Stromal cell of bone marrow (primary cell): ENCODE measurements at places on chromosomes 3 and 15.

- DNase-seq, result no peak
Observed at GRCh38 chr3:50245251-50245745, 9.3 kb downstream of the GNAI2 start.

- no peak for DNase-seq
Observed at GRCh38 chr3:64691051-64691450, 3.3 kb upstream of the ADAMTS9 start.

DNA sequence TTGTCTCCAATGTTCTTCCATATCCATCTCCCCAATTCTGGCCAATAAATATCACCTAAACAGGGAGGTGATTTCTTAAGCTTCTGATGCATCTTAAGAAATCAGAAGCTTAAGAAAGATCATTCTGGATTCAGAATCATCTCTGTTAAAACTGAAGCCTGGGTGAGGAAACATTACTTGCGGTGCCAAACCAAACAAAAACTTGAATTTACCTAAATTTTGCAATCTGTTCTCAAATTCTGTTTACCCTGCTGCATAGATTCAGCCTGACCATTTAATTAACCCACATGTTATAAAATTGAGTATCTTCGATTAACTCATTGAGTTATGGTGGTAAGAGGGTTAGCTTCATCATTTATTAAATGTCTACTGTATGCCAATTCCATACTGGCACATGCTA, 204.4 kb upstream of the ZNF385D start:
- no peak for DNase-seq

DNA sequence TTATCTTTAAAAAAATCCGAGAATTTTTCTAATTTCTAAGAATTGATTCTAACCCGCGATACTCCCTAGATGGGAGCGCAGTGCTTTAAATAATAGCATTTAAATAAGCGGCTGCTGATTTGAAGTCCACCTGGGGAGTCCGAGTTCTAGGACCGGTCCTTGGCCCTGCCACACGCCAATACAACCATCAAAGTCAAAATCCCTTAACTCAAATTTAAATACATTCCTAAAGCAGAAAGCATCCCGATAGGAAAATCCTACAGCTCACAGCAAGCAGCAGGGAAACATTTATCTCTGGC, 508 bp upstream of the ECT2 start:
- no peak for DNase-seq
